ENCODE measurements at places on chromosomes 4 and X.

- peak; percentile 17 for DNase-seq
Measured at GRCh38 chr4:79864500-79865200, 208.4 kb downstream of the ANTXR2 start.

DNA sequence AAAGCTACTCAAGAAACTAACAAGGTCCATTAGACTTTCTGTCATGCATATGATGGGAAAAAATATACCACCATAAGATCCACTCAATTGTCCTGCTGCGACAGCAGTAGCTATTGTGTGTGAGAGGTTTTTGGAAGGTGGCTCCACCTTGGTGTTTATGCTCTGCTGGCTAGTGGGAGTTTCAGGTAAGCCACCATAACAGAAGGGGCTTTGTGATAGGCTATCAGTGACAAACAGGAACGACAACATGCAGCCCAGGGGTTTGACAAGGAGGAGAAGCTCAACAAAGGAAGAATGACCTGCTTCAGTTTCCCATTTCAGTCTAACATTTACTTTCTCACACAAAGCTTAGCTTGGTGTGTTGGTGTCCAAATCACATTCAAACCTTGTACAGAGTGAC lies 182.6 kb downstream of the ATOH1 start:
- no peak for DNase-seq

DNA sequence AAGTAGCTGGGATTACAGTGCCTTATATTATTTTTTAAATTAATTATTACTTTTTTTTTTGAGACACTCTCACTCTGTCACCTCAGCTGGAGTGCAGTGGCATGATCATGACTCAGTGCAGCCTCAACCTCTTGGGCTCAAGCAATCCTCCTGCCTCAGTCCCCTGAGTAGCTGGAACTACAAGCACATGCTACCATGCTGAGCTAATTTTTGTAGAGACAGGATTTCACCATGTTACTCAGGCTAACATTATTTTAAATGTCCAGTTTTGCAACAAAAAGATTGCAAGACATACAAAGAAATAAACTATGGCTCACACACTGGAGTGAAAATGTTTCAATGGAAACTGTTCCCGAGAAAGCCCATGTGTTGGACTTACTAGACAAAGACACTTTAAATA lies 59.2 kb downstream of the MND1 start:
- no peak for DNase-seq

- no peak for DNase-seq
Measured at GRCh38 chr4:119210775-119211174, 1.7 kb upstream of the USP53 start.

DNA sequence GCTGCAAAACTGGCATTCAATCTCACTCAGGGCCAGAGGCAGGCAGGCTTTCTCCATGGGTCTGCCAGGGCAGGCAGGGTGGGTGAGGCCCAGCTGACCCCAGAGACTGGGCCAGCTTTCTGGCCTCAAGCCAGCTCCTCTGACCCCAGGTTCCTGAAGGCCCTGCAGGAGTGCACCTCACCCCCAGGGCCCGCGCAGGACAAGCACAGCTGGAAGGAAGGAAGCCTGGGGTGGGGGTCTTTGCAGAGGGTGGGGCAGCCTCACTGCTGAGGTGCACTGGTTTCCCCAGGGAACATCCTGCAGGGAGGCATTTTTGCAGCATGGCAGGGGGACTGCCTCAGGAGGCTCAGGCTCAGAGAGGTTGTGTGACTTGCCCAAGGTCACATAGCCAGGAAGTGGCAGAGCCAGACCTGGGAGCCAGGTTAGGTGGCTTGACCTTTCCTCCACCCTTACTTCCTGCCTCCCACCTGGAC lies 31.5 kb upstream of the AFAP1 start:
- no peak for DNase-seq

DNA sequence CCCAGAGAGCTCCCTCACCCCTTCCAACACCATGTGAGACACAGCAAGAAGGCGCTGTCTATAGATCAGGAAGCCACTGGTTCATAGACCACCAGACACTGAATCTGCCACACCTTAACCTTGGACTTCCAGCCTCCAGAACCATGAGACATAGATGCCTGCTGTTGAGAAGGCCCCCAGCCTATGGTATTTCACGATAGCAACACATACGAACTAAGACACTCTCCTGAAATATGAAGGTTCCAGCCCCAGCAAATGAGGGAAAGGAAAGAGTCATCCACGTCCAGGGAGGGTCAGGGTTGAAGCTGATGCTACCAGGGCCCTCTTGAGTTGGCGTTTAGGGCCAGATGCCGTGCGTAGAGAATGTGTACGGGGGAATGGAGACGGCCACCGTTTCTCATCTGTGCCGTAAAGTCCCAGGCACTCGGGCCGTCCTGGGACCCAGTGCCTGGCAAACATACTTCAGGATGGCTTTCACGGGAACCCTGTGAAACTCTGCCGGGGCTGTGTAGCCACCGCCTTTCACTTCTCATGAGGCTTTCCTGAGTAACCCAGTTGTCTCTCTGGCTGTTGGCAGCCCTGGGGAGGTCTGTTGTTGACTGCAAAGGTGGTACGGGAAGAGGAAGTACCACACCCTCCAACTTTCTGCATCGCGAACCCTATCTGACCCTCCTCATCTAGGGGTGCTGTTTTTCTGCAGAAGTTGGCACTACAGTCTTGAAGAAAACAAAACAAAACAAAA lies 17.7 kb upstream of the P2RY8 start:
- DNase-seq, result no peak

DNA sequence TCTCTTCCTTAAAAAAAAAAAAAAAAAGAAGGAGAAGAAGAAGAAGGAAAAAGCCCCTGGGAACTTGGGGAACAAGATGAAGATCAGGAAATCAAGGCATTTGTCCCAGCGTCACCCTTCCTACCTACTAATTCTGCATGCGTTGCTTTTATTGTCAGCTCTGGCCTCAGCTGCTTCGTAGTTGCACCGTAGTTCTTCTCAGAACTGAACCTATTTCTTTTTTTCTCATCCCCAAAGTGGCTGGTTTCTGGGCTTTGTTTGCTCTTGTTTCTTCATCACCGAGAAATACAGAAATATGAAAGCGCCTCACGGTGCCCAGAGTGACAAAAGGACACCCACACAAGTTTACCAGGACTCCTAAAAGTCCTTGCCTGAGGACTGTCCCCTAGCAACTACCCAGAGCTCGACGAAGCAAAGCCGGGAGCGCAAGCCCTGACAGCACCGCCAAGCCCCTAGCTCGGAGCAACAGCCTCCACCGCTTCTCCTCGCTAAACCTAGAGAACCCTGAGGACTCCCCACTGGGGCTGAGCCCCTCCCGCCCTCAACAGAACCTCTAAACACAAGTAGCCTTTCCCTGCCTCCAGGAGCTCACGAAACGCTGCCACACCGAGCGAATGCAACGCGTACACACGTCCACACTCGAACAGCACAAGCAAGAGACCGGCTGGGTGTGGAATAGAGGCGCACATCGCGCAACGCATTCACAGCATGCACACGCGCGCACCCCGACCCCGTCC lies 710 bp downstream of the PRKG2 start:
- DNase-seq, result peak; percentile 7

GRCh38 chr4:47736555-47736954 lies 101.3 kb downstream of the CORIN start:
- DNase-seq, result no peak

GRCh38 chr4:168883513-168883912 lies 126.5 kb downstream of the CBR4 start:
- DNase-seq, result no peak

GRCh38 chr4:40292313-40292759 lies 42.8 kb upstream of the CHRNA9 start:
- DNase-seq, result no peak

- DNase-seq, result no peak
Measured at GRCh38 chr4:74374561-74375327, 9.8 kb downstream of the EREG start.

- DNase-seq, result no peak
Measured at GRCh38 chrX:110258552-110258951, 59.3 kb downstream of the AMMECR1 start.

GRCh38 chr4:11133868-11134267 lies 294.8 kb downstream of the HS3ST1 start:
- DNase-seq, result no peak

- DNase-seq, result no peak
Measured at GRCh38 chr4:13289391-13289790, 194.7 kb downstream of the RAB28 start.

DNA sequence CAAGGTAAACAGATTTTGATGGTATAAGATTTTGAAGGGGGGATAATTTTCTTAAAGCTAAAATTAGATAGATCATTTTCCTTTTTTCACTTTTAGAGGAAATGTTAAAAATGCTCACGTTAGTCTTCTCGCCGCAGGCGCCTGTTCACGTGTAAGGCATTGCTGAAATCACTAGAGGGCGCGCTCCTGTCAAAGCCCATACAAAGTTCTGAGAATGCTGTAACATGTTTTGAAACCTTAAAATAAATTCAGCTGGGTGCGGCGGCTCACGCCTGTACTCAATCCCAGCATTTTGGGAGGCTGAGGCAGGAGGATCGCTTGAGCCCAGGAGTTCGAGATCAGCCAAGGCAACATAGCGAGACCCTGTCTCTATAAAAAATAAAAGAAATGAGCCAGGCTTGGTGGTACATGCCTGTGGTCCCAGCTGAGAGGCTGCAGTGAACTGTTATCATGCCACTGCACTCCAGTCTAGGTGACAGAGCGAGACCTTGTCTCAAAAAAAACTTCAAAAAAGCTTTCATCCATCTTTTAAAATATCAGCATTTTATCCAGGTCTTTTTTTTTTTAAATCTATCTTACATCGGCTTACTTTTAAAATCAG lies 138.0 kb downstream of the RBMX2 start:
- peak; percentile 19 for DNase-seq

DNA sequence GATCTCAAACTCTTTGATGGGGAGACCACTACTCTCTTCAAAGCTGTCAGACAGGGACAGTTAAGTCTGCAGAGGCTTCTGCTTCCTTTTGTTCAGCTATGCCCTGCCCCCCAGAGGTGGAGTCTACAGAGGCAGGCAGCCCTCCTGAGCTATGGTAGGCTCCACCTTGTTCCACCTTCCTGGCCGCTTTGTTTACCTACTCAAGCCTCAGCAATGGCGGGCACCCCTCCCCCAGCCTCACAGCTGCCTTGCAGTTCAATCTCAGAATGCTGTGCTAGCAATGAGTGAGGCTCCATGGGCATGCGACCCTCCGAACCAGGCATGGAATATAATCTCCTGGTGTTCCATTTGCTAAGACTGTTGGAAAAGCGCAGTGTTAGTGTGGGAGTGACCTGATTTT lies 42.1 kb upstream of the UGT2B10 start:
- no peak for DNase-seq

- no peak for DNase-seq
Measured at GRCh38 chrX:13279279-13280018, 40.4 kb downstream of the ATXN3L start.

- DNase-seq, result no peak
Measured at GRCh38 chrX:142483965-142484364, 278.9 kb upstream of the MAGEC2 start.

DNA sequence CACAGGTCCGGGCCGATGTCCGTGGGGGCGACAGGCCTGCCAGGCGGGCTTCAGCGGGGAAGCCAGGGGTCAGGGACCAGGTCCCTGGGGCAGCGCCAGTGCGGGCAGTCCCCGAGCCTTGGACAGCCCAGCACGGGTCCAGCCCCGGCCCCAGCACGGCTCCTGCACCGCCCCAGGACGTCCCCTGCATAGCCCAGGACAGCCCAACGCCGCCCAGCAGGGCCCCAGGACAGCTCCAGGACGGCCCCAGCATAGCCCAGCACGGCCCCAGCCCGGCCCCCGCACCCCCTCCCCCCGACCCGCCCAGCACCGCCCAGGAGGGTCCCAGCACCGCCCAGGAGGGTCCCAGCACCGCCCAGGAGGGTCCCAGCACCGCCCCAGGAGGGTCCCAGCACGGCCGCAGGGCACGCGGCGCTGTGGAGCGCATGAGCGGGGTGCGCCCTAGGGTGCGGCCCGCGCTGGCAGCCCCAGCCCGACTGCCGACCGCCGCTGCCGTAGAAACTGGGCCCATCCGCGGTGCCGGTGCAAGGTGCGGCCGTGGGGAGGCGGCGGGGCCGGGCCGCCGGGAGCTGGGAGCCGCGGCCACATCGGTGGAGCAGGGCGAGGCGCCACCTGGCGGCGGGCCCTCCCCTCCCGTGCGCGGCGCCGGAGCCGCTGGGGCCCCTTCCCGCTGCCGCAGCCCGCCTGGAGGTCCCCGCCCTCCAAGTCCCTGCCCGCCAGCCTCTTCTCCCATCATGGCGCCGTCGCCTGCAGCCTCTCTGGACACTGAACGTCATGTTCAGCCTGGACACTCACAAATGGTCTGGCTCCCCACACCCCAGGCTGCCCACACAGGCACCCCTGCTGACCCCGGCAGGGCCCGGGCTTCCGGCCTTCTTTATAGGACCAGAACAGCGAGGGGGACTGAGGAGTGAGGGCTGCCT lies 106.8 kb upstream of the NKX1-1 start:
- DNase-seq, result peak; percentile 19

GRCh38 chr4:15847746-15848145 lies 69.6 kb downstream of the CD38 start:
- DNase-seq, result no peak

- no peak for DNase-seq
Measured at GRCh38 chrX:7334253-7334935, 186.4 kb upstream of the PUDP start.

DNA sequence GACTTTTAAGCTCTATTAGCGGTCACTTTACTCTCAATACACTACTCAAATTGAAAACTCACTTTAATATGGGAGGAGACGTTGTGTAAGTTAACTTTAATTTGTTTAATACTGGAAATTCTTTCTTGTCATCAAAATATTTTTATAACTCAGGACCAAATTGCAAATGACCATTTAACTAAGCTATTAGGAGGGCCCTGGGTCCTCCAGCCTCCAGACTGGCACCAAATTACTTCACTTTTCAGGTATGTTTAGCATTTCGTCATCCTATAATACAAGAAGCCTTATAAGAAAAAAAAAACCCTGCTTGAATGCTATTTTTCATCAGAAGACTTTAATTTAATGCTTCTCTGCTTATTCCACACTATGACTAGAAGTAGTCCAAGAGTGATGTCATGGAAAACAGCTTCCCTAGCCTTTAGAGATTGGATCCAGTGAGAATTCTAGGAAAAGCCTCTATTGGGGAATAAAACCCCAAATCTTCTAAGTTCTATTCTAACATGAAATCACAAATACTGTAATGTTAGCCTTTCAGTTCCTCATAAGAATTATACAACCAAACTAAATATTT lies 6.6 kb downstream of the KLHL15 start:
- DNase-seq, result no peak

GRCh38 chrX:117996918-117997480 lies 119.6 kb downstream of the KLHL13 start:
- no peak for DNase-seq

DNA sequence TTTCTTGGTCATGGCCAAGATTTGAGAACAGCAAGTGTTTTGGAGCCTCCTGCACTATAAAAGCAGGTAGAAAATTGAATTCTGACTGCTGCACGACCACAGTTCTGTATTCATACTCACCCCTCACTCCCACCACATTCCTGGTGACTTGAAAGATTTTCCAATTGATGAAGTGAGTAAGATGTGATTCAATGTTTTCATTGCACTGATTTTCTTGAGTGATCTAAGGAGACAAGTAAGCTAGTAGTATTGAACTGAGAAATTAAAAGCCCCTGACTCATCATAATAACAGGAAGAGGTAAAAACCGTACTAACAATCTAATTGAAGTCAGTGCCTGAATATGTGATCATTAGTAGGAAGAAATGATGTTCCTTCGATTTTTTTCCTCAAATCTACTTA lies 6.1 kb upstream of the SEC24D start:
- DNase-seq, result no peak

Data from NCI-H1694 treated with DMSO at 0.1 percent for 48 hours (cell line).